ENCODE measurements at places on chromosomes 4 and X.

- peak; percentile 61 for DNase-seq
These were observed 43.2 kb upstream of the RBM47 start for GRCh38 chr4:40672528-40673522.

- DNase-seq, result no peak
These were observed 94.9 kb upstream of the MYOZ2 start for GRCh38 chr4:119040694-119041185.

DNA sequence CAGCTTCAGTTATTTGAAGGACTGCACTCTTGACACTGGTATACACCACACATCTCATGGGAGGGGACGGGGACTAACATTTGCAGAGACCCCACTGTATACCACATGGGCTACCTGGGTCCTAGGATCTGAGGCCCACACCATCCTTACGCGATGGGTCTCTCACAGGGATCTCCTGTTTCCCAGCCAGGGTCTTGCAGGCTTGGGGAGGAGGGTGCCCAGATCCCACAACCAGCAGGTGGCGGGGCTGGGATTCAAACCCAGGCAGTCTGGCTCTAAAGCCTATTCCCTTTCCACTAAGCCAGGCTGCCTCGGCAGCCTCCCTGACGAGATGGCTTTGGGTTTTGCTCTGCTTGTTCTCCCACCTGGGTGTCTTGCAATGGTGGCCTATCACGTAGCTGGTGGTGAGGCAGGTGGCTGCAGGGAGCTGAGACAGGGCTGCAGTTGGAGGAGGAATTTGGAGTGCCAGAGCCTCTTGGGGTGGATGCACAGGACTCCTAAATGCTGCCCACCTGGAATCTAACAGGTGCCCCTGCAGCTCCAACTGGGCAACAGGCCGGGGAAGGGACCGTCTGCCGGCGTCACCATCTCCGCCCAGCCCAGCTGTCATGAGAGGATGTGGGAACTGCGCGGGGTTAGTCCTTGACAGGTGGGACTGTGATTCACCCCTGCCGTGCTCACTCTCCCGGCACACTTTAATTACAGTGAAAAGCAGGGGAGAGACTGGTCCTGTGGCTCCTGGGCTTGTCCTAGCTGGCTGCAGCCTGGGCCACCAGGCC is 110.7 kb downstream of the PSAPL1 start:
- DNase-seq, result no peak

DNA sequence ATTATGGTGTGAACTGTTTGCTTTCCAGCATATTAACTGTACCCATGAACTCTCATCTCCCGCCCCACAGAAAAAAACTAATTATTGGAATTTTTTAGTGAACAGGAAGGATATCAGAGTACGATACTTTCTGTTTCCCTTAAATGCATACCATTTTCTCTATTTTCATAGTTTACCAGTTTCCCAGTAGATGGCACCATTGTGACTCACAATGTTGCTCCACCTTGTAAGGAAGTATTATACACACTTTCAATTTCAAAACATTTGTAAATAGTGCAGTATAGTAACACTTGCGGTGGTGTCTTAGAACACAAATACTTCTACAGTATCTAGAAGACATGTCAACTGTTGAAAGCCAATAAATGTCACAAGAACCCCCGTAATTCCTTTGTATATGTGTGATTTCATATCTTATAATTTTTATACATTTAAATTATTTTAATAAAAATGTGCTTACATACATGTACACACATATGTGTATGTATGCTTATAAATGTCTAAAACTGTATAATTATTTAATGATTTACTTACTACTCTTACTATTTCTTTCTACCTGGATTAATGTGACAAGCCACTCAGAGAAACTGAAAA is 167.3 kb downstream of the SLIT2 start:
- no peak for DNase-seq

DNA sequence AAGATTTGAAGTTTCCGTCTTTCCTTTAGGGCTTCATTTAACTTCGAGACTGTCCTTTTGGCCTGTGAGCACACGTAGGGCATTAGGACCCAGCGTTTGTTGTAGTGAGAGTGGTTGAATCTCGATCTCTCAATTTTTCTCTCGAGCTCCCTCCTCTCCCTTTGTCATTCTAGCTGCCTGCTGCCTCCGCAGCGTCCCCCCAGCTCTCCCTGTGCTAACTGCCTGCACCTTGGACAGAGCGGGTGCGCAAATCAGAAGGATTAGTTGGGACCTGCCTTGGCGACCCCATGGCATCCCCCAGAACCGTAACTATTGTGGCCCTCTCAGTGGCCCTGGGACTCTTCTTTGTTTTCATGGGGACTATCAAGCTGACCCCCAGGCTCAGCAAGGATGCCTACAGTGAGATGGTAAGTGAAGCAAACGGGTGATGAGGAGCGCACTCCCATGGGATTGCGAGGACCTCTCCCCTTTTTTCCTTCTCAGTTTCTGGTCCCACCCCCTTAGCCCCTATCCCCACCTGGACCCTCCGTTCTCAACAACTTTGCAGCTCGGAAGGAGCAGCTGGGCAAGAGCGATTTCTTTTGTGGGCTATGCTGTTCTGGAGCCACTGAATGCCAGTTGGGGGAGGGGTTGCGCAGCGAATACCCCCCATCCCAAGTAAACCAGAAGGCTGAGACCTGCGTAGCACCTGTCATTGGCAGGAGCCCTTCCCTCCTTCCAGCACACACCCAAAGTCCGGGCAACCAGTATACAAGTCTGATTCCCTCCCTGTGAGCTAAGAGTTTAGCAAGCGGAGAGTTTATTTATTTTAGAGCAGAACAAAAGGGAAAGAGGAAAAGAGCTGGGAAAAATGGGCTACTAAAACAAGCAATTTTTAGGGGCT is at the start of gene TMEM35A:
TMEM35A (plus strand) TSS at position 164 of the 883 bp plus-strand sequence; CDS start at position 288, 124 bp downstream.
- DNase-seq, result peak; percentile 47

- no peak for DNase-seq
These were observed 141.6 kb downstream of the SPATA18 start for GRCh38 chr4:52192721-52193135.

DNA sequence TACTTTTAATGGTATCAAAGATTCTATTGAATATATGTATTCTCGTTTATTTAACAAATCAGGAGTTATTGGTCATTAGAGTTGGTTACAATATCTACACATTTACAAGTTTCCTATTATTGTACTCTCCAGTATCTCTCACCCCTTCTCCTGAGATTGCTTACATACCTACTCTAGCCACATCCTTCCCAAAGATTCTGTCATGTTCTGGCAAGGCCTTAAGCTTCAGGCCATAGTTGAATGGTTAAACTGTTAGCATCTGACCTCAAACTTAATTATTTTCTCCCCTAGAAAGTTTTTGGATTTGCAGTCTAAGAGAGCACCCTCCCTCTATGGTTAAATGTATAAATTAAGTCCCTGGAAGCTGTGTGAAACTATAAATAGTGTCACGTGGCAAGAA is 784.2 kb downstream of the GLUD2 start:
- no peak for DNase-seq

- no peak for DNase-seq
These were observed 777 bp upstream of the CASK start for GRCh38 chrX:41923978-41924683.

DNA sequence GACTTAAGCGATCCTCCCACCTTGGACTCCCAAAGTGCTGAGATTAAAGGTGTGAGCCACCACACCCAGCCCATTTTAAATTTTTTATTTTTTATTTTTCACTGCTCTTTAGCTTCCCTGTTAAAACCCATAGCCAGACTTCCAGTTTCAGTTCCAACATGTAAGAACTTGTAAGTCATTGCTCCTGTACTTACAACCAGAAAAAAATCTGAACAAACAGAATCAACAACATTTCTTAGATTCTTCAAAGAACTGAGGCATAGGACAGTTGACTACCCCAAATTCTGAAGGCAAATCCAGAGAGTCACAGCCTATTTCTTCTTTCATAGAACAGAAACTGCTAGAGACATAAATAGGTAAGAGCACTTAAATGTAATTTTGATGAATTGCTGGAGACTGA is 8.1 kb downstream of the GPRASP3 start:
- no peak for DNase-seq

GRCh38 chr4:107902715-107903114 is 28.6 kb upstream of the CYP2U1 start:
- no peak for DNase-seq

DNA sequence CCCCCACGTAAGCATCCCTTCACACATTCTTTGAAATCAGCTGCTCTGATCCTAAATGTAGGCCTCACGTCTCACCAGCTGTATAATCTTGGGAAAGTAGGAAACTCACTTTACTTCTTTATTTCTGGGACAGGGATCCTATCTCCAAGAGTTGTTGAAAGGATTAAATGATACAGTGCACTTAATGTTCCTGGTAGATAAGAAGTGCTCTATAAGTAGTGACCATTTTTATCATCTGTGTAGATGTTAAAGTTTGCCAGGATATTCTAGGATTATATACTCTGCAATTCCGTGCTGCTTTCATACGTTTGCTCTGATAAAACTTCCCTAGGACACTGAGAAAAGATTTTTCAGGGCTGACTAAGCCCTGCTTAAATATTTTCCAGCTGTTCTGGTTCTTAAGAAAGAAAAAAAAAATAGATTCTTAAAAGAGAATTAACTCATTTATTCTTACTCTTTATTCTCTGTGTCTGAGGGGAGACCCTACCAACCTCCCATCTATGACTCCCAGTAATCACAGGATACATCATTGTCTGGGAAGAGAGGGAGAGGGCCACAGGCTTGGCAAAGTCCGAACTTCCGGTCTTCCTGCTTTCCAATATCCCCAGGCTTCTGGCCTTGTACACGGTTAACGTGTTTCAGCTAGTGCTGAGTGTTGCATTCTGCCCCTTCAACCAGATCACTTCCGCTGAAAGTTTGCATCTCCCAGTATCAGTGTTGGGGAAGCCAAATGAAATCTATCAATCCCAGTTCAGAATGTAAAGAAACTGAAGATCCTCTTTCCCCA is 269.2 kb downstream of the TRIML1 start:
- no peak for DNase-seq

DNA sequence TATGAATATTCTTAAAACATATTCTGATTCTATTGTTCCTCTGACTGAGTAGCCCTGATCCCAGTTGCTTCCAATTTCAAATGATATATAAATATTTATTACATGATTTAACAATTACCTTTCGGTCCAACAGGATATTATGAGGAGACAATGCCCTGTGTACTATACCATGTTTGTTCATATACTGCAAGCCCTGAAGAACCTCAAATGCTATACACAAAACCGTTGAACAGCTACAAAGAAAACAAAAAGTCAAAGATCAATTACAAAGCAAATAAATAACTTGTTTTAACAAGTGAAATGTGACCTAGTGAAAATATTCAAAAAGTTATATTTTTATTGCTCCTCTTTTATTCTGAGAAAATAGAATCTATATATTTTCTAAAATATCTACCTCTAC is 54.0 kb downstream of the TBCK start:
- DNase-seq, result no peak

GRCh38 chr4:121952290-121952689 is 430 bp upstream of the TRPC3 start:
- DNase-seq, result no peak

- no peak for DNase-seq
These were observed 54.4 kb upstream of the GAB1 start for GRCh38 chr4:143282211-143282707.

DNA sequence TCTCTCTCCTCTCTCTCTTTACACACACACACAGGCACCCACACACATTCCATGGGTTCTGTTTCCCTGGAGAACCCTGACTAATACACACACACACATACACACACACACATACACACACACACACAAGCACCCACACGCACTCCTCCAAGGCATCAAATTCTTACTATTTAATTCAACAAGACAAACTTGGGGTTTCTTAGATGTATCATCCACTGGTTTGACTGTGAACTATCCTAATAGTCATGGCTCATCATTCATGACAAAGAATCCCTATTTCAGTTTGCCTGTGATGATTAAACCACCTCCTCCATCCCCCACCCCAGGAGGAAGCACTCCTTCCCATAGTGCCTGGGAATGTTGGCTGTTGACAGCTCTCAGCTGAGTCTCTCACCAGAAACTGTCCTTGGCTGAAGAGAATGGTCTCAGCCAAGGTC is 98.2 kb downstream of the USP46 start:
- no peak for DNase-seq

- DNase-seq, result no peak
These were observed 85.3 kb upstream of the TLL1 start for GRCh38 chr4:165787516-165788274.

Data from ecto neural progenitor cell (in vitro differentiated cells).